CD4-positive, alpha-beta T cell treated with Interleukin-1 beta for 1 hour (primary cell): ENCODE measurements at places on chromosomes 6 and 20.
A peak's percentile ranks its signal among the peaks of the same experiment; 100 is the strongest.

DNA sequence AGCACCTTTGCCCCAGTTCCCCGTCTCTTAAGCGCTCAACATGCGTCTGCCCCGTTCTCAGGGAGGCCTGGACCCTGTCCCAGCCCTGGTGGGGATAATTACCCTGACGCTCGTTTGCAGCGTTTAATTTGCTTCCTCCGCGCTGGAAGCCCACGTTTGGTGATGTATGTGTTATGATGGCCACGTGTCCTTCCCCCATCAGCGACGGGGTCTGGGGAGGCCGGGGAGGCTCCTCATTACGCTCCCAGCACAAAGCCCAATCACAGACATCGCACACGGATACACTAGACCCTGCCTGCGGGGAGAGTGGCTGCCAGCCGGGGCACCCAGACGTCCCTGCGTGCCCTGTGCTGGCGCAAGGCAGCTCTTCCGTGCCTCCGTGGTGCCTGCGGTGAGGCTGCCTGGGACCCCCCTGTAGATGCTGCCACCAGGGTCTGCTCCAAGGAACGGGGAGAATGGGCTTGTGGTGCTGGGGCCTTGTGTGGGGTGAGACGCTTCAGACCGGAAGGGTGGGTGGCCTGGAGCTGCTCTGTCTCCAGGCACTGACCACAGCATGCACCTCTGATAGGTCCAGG, 10.2 kb upstream of the CHRNA4 start:
- DNase-seq: no peak

GRCh38 chr20:32894026-32894483, 35.3 kb downstream of the EFCAB8 start:
- DNase-seq: no peak

DNA sequence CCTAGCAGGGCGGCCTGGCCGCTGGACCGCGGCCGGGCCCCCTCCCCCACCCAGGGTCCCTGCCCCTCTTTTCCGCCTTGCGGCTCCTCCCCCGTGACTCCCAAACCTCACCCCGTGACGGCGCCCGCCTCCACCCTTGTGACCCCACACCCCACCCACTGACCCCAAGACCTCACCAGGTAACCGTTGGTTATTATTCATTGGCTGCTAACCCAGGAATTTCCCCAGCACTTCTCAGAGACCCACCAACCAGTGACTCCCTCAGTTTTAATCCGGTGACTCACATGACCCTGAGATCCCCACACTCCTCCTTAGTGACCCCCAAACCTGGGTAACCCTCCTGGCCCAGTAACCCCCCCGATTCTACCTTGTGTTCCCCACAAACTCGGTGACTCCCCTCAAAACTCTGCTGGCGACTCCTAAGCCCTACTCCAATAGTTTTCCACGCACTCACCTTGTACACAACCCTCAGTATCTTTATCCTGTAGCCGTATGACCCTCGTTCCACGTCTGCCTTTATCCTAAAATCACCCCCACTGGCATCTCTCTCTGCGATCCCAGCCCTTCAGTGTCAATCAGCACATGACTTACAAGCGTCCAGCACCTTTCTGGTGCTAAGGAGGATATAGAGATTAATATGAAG, 534 bp downstream of the ZNF76 start:
- DNase-seq: peak; percentile 93

DNA sequence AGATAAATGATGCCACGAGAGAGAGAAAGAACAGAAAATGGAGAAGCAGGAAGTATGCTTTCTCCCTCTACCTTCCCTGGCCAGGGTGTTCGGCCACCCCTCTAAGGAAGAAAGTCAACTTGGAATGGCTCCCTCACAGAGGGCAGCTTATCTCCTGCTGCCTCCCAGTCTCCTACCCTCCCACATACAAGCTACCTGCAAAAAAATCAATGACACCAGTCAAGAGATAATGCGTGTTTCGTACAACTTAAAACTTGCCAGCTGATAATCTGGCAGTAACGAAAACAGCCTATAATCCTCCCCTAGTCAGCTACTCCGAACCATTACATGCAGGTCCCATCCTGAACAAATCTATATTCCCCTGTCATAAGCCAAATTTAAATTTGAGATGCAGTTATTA, 61.7 kb downstream of the BTBD9 start:
- no peak for DNase-seq

GRCh38 chr20:4876731-4877130, 124.6 kb downstream of the SLC23A2 start:
- DNase-seq: no peak

DNA sequence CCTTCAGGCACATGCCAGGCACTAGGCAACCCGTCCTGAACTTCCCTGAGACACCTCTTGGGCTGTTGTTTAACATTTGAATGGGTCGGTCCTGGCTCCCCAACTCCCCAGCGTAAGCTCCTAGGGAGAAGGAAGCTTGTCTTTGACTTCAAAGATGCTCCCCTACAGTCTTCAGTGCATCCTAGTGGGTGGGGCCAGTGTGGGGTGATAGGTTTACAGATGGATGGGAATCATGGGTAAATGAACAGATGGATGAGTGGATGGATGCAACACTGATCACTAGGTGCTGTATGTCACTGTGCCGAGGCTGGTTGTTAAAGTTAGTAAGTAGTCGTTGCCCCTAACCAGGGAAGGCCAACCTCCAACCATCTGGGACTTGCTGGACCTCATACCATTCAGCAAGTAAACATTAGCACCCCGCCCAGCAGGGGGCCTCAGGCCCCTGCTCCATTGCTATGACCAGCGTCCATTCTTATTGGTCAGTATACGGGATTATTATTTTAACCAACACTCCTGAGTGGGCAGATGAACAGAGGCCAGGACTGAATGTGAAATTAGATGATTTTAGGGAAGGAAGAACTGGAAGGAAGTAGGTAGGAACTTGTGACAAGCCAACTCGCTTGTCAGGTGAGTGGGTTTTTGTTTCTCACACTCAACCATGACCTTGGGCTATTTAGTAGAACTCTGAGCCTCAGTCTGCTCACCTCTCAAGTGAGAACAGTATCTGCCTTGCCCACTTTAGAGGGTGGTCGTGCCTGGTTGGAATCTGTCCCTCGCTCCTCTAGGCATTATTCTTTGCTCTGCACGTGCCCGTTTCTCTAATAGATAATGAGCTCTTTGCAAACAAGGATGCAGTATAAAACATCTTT, 82.9 kb upstream of the FOXP4 start:
- peak; percentile 19 for DNase-seq

GRCh38 chr6:106731144-106731842, 101.9 kb downstream of the QRSL1 start:
- DNase-seq: no peak
